COR-L47 (cell line): ENCODE measurements at places on chromosomes 16 and 17.

DNA sequence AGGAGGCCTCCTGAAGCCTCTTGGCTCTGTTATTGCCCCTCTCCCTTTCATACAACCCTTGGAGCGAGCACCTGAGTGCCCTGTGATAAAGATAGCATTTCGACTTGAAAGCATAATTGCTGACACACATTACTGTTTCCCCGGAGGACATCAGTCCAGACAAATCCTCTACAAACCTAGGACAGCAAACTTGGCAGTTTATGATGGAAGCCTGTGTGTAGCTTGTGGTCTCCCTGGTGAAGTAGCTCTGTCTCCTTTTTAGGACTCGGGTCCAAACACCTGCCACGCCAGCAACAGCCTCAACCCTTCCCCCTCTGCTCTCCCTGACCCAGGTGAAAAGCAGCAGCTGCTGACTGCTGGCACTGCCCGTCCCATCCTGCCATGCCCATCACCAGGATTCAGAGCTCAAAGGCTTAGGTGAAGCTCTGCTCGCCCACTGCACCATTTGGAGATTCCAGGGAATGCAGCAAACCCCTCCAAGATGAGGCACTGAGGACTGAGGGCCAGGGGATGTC is 55.9 kb downstream of the IRX6 start:
- no peak for DNase-seq

- DNase-seq, result no peak
Measured at GRCh38 chr16:3841729-3842508, 38.6 kb downstream of the CREBBP start.

GRCh38 chr17:35183332-35183731 is 10.9 kb downstream of the SLC35G3 start:
- no peak for DNase-seq

- no peak for DNase-seq
Measured at GRCh38 chr17:77509599-77509998, 368.8 kb downstream of the SEC14L1 start.

GRCh38 chr17:61354895-61355874 is 44.5 kb upstream of the TBX2 start:
- DNase-seq, result no peak
